ENCODE measurements at places on chromosomes 5 and 9.

GRCh38 chr9:17825265-17825659, 246.4 kb downstream of the SH3GL2 start:
- no peak for DNase-seq

DNA sequence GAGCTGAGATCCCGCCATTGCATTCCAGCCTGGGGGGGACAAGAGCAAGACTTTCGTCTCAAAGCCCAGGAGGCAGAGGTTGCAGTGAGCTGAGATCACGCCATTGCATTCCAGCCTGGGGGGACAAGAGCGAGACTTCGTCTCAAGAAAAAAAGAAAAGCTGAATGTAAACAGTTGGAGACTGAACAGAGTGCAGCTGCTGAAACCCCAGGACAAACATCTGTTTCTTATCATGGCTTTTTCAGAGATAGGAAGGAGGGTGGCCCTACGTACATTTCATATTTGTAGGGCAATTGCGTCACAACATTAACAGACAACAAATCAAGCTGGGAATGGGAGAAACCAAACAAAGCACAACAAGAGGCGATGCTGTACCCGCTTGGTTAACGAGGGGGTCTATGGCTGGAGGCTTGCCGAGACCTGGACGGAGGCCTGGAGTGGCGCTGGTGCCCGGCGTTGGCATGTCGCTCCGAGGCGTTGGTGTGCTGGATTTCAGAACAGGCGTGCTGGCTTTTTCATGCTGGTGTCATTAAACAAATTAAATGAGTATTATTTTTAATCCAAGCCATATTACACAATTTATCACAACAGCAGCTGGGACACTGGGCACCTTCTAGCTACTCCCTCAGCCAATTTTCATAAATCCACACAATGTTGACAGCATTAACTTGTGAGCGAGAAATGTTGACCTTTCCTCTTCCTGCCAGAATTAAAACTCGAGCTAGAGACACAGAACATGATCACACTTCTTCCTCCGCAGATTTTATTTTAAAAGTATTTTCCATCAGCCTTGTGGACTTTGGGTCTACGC, 76.1 kb downstream of the TLE1 start:
- DNase-seq = no peak

GRCh38 chr5:175328176-175328575, 115.8 kb downstream of the DRD1 start:
- no peak for DNase-seq

DNA sequence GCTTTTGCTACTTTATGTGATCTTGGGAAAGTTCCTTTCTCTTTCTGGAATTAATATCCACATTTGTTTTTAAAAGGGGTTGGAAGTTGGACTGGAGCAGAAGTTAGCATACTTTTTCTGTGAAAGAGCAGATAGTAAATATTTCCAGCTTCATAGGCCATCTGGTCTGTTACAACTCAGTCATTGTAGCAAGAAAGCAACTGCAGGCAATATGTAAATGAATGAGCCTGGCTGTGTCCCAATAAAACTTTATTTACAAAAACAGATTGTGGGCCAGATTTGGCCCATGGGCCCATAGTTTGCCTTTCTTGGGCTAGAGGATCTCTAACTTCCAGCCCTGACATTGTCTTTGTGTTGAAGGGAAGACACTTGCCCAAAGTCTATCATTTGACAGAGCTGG, 104.4 kb downstream of the ACTL7B start:
- DNase-seq = no peak

- DNase-seq = no peak
These were observed 6.0 kb upstream of the PITX1 start for GRCh38 chr5:135040034-135040332.

DNA sequence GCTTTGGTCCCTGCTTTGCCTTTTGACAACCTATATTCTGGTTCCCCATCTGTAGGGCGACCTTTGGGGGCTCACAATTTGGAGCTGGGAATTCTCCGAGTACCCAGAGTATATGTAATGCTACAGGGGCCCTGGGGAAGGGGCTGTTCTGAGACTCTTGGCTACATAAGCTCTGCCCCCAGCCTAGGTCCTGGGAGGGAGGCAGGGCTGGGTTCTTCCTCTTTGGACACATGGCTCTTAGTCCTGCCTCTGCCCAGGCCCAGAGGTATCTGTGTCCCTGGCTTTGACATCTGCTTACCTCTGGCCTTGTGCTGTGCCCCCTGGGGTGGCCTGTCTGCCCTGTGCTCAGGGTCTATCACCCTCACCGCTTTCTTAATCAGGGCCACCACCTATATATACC, 181.6 kb downstream of the CACNA1B start:
- no peak for DNase-seq

DNA sequence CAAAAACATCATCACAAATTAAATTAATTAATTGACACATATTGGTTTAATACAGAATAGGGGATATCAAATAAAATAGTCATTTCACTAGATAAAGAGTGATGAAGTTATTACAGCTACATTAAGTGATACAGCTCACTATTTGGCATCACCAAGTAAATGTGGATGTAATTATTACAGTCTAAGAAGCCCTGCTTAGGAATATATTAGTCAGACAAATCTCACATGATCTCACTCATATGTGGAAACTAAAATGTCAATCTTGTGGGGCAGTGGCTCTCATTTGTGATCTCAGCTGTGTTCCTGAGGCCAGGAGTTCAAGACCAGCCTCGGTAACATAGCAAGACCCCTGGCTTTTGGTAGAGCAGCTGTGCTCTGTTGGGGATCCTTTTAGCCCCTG, 233.4 kb upstream of the RGMB start:
- DNase-seq = no peak

DNA sequence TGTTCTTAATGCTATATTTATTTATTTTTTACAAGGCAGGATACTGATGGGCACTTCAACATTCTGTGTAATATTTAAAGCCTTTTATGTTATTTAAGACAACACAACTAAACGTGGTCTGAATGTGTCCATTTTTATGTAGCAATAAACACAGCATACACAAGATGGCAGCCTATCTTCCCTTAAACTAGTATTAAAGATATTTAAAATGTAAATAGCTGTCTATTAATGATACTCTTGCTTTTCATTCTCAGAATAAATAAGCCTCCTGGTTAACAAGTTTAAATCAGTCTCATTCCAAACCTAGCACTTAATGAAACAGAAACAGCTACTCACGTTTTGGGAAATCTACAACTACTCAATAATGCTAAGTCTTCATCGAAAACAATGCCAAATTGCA, 315.7 kb downstream of the MCTP1 start:
- DNase-seq = no peak

- no peak for DNase-seq
These were observed 124.9 kb downstream of the TTC39B start for GRCh38 chr9:15182101-15182551.

Data from activated T-cell treated with anti-CD3 and anti-CD28 coated beads, Interleukin-2, amount 50 U/mL, for 72 hours (primary cell).